ENCODE measurements at places on chromosomes 1 and 21.

DNA sequence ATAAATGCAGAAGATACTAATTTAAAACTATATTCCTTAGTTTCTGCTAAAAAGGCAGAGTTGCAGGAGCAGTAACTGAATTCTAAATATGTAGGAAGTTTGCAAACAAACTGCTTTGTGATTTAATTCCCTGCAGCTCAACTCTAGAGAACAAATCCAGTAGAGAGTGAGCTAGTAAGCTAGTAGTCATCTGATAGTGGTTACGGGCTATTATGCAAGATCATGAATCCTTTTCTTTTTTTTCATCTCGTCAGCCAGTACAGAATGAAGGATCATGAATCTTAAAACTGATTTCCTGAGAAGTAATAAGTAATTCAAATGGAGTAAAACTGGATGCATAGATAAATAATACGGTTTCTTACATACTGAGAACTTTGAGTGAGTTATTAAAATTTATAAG, 3.3 kb downstream of the DPH5 start:
- DNase-seq = no peak

DNA sequence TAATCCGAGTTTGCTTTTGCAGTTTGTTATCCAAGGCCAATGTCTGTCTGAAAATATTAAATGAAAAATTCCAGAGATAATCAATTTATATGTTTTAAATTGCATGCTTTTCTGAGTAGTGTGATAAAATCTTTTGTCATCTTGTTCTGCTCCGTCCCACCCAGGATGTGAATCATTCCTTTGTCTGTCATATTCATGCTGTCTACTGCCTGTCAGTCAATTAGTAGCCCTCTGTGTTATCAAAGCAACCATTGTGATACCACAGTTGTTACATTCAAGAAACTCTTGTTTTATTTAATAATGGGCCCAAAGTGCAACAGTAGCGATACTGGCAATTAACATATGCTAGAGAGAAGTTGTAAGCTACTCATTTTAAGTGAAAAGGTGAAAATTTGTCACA, 819.3 kb downstream of the BRINP3 start:
- no peak for DNase-seq

GRCh38 chr1:231750296-231750695, 123.7 kb downstream of the DISC1 start:
- no peak for DNase-seq

GRCh38 chr1:180179162-180179957, 24.7 kb downstream of the QSOX1 start:
- no peak for DNase-seq

- DNase-seq = no peak
Measured at GRCh38 chr1:77308889-77309621, 27.2 kb downstream of the AK5 start.

GRCh38 chr1:4617506-4617905, 36.9 kb upstream of the AJAP1 start:
- DNase-seq = no peak

GRCh38 chr1:211237579-211237978, 21.6 kb upstream of the RCOR3 start:
- DNase-seq = no peak

- DNase-seq = no peak
Measured at GRCh38 chr1:236702791-236703394, 16.6 kb downstream of the ACTN2 start.

All from activated naive CD4-positive, alpha-beta T cell (primary cell).